EH (cell line): ENCODE measurements at places on chromosomes 6 and 20.

DNA sequence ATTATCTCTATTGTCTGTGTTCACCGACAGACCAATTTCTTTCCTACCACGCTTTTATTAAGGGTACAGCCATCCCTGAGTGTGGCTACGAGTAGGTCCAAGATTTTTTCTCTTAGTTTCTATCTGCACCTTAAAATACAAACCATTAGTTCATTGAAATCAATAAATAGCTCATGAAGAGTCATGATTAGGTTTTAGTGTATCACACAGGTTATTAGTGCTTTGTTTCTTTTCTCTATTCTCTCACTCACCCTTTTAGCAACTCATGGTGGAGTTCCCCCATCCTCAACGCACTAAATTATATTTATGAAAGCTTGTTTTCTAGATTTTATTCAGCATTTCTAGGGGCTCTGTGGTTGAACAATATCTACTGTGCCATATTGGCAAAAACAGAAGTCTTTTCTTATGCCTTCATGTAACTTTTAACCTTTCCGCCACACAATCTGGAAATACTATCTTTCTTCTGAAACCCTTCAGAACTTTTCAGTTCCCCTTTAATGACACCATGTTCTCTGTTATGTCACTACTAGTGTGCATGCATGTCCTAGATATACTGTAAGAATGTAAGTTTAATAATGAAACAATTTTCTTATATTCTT, 128.2 kb upstream of the LAMA2 start:
- DNase-seq = no peak

GRCh38 chr6:47094241-47094925, 52.3 kb upstream of the ADGRF1 start:
- DNase-seq = no peak

DNA sequence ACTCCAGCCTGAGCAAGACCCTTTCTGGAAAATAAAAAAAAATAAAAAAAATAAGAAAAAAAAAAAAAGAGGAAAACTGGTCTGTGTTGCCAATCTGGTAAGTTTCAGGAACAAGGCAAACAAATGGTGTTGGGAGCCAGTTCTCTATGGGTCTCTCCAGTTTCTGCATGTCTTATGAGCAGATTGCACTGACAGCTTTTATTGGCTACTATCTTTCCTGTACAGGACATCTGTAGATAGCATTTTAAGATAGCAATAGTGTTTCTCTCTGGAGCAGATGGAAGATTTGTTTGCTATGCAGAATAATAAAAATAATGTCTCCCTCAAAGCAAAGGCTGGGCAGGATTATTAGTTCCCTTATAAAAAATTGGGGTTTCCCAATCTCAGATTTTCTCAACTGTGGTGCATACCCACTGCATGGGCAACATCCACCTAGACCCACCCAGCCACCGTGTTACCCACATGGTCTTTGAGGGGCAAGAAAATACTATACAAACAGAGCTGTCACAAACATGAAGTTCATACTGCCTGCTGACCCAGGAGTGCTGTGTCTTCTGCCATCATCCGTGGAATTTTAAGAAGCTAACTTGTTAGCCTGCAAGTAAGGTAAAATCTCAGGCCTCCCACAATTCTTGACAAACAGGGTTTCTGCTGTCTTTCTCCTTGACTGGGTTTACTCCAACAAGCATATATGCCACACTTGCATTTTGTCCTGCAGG, 9.5 kb downstream of the GMDS start:
- no peak for DNase-seq

DNA sequence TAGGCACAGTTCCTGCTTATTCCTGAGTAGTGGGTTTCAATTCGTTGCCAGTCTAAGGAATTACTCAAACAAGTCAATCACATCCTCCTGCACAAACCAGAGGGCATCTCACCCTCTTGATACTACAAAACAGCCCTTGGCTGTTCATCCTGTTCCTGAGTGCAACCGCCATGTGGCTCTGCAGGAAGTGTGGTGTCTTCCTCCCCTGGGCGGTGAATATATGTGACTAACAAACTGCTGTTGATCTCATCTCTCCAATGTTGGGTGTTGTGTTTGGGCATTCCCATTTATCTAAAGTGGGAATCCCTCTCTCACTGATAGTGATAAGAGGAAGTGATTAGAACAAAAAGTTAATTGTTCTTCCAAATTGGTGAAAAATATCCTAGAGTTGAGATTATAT, 163.0 kb downstream of the TBX18 start:
- DNase-seq = no peak

GRCh38 chr6:18327626-18328025, 59.5 kb upstream of the RNF144B start:
- DNase-seq = no peak

GRCh38 chr6:91279740-91280493, 693.0 kb upstream of the MAP3K7 start:
- no peak for DNase-seq

DNA sequence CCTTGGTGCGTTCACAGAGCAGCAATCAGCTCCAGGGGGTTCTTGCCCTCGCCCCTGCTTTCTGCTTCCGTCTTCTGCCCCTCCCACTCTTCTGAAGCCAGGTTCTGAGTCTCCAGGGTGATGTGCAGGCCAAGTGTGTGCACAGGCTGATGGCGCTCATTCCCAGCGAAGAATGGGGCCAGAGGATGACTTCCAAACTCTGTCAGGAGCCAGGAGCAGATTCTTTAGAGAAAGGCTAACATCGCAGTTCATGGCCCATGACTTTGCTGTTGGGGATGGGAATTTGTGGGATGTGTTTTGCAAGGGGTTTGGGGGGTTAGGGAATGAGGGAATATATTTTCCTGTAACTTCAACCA, 56.1 kb upstream of the CCN6 start:
- DNase-seq = no peak

- no peak for DNase-seq
Measured at GRCh38 chr6:108091288-108091687, 16.7 kb upstream of the OSTM1 start.
